AG10803 (cell line): ENCODE measurements at places on chromosomes 12 and 14.

- no peak for DNase-seq
Observed at GRCh38 chr14:59297071-59297776, 108.8 kb downstream of the DAAM1 start.

- DNase-seq: no peak
Observed at GRCh38 chr14:95498622-95499353, 17.7 kb downstream of the SYNE3 start.

- no peak for DNase-seq
Observed at GRCh38 chr12:118109088-118109487, 5.3 kb upstream of the VSIG10 start.

DNA sequence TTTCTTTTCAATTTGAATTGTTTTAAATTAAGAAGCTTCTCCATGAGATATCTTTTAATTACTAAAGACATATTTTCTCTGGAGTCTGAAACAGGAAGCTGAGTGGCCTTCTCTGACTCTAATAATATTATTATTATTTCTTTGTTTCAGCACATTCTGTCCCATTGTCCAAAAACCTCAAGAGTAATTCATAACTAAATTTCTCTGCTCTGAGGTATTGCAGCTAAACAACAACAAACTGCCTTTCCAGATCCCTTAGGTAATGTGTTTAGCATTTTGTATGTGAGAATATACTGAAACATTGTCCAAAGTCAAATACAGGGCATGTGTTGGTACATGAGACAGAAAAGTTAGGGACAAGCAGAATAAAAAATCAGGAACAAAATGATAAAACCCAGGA lies 199.0 kb upstream of the FAR2 start:
- no peak for DNase-seq

DNA sequence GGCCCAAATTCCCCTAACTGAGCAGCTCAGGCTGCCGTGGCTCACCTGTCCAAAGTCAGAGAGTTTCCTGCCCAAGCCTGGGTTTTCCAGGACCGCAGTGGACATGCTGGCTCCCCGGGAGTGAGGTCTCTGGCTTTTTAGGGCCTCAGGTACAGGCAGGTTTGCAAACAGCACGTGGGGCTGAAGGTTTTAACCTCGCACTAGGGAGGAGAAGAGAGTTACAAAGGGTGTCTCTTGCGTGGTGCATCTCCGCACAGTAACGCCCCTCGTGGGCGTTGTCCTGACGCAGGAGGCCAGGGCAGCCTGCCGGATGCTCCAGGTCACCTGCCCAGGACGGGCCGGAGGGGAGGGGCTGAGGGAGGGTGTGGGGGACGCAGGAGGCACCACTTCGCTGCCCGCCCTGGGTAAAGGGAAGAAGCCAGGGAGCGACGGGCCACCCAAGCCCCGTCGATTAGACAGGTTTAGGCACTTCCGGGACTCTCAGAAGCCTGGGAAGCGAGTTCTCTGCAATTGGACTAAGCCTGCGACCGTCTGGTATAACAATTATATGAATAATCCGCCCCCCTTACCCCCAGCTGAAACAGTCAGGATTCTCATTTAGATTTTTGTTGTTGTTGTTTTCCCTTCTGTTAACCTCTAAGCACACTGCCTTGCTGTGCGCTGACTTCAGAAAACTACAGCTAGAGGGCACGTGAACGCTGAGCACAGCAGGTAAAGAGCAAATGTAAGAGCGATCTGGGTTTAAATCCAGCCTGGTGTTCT lies at the start of gene PAH:
TSS of gene PAH (minus strand) at position 219 of the 762 bp plus-strand sequence. CDS start at position 105, 114 bp downstream.
- DNase-seq: no peak

DNA sequence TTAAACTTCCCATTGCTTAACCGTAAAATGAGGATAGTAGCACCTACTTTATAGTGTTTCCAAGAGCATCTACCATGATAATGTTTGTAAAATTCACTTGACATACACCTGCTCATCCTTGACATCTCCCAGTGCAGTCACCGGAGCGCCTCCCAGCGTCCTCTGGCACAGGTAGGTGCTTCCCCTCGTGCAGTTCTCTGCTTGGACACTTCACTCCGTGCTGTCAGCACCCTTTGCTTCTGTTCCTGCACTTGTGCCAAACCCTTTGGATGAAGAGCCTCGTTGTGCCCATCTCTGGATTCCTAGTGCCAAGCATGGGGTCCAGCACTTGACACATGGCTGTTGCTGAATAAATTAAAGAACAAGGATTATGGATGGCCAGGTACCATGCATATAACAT lies 28.3 kb downstream of the ETV6 start:
- DNase-seq: no peak

GRCh38 chr12:31105668-31106067 lies 32.0 kb downstream of the DDX11 start:
- DNase-seq: no peak

- DNase-seq: no peak
Observed at GRCh38 chr14:70203686-70204085, 14.9 kb upstream of the SLC8A3 start.

GRCh38 chr12:106780010-106780631 lies 5.6 kb downstream of the RIC8B start:
- DNase-seq: no peak

GRCh38 chr12:84131076-84131475 lies 781.5 kb downstream of the SLC6A15 start:
- DNase-seq: peak; percentile 60

- peak; percentile 89 for DNase-seq
Observed at GRCh38 chr12:64682572-64683277, 72.4 kb downstream of the RASSF3 start.

- DNase-seq: no peak
Observed at GRCh38 chr12:82596483-82596882, 90.2 kb upstream of the TMTC2 start.

GRCh38 chr12:98217257-98217656 lies 298.1 kb upstream of the TMPO start:
- DNase-seq: no peak

- DNase-seq: peak; percentile 83
Observed at GRCh38 chr14:22838631-22839041, 2.3 kb downstream of the MMP14 start.
